GDM1 (cell line): ENCODE measurements at places on chromosomes 3 and 15.

DNA sequence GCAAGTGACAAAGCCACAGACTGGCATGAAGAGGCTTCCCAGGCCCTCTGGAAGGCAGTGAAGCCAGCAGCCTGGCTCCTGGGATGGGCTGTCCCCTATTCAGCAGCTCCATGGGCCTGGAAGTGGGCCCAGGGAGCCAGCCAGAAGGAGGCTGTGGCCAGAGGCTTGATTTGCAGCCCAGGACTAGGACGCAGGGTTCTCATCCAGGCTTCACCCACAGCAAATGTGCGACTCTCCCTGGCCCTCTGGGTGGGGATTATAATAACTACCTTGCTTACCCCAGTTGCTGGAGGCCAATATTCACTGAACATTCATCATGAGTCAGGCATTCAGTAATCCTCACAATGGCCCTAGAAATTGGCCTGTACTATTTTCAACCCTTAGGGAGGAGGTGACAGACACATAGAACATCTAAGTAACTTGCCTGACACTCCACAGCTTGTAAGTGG, 24.6 kb upstream of the SRP14 start:
- DNase-seq, result no peak

DNA sequence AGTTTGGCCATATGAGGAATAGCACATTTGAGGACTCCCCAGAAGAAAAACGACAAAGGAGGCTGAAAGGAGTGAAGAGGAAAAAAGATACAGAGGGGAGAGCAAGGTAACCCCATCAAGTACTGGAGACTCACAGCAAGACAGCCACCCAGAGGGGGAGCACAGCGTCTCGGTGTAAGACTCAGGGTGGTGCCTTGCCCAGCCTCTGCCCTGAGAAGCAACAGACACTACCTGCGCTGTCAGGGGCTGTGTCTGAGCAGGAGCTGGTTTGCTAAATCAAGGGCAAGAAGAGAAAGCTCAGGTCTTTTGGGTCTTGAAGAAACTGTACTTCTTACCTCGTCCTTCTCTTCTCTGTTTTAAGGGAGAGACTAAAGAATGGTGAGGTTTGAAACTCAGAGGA, 27.9 kb downstream of the FBXO45 start:
- no peak for DNase-seq

- DNase-seq, result no peak
Observed at GRCh38 chr15:99435113-99435695, 130.6 kb upstream of the MEF2A start.

- DNase-seq, result no peak
Observed at GRCh38 chr3:18402239-18402799, 22.8 kb downstream of the SATB1 start.

DNA sequence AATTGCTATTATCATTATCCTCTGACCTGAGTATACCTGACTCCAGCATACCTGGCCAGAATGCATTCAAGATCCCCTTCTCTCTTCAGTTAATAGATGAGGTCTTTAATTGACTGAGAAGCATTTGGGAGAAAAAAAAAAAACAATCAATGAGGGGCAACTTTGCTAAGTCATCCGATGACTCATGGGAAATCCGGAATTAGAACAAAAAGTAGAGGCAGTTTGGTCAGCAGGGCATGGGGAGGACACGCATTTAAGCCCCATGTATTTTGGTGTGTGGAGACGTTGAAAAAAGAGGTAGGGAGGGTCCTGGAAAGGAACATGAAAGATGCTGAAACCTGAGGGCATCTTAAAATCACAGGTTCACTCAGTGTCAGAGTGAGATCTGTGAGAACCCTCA, 256.2 kb downstream of the RORA start:
- no peak for DNase-seq

- DNase-seq, result no peak
Observed at GRCh38 chr15:68098465-68098864, 44.4 kb downstream of the PIAS1 start.

GRCh38 chr3:183584246-183584913, 28.9 kb upstream of the KLHL6 start:
- no peak for DNase-seq

DNA sequence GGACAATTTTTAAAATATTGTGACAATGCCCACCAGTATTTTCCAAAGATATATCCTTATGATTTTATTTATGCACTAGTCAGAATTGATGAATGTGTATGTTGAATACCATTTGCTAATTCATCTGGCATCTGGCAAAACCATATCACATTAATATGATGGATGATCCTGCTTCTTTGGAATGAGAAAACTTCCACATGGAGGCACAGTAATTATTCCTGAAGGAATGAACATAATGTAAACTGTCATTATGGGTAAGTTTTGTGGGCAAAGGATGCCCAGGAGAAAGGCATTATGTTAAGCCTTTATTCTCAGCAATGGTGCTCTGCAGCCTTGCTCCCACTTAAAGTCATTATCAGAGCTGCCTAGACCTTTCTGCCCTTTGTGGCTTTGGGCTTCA, 113.0 kb upstream of the MME start:
- no peak for DNase-seq

GRCh38 chr3:63896332-63897030, 15.7 kb downstream of the SCAANT1 start:
- no peak for DNase-seq

DNA sequence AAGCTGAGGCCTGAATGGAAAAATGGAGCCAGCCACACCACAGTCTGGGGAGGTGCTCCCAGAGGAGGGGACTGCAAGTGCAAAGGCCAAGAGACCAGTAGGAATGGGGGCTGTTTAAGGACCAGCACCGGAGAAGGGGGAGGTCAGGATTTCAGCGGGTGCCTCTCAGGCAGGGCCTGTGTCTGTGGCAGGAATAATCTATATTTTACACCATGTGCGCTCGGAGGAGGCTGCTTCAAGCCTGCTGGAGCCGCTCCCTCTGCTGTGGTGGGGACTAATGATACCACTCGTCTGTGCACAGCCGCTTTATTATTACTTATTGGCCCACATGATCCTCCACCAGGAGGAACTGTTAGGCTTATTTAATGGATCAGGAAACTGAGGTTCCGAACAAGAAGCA, 45.3 kb downstream of the TPRA1 start:
- DNase-seq, result no peak

DNA sequence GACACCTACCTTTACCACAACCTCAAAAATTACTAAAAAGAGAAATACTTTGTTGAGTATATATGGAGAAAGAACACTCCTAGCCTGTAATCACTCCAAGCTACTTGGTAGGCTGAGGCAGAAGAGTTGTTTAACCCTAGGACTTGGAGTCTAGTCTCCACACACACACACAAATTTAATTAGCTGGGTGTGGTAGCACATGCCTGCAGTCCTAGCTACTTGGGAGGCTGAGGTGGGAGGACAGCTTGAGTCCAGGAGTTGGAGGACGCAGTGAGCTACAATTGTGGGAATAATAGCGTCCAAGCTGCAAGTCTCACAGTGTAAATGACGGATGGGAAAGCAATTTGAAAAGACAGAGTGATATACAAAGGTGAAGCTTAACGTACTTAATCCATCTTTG, 50.5 kb downstream of the LDHAL6B start:
- DNase-seq, result no peak

GRCh38 chr15:40439960-40440742, 602 bp upstream of the BAHD1 start:
- no peak for DNase-seq

DNA sequence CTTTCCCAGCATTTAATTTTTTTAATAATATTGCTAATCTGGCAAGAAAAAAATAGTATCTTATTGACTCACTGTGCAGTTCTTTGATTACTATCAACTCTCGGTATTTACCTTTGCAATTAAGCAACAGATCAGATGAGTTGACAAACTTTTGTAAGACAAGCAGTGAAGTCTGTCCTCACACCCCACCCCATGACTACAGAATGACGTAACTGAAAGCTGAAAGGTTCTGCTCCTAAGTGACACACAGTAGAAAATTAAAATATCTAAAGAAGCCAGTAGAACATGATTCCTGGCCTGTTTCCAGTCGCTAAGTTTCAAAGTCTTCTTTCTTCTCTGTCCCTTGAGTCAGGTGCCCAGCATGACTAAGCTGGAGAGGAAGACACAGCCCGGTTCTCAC, 135.5 kb downstream of the STT3B start:
- no peak for DNase-seq

DNA sequence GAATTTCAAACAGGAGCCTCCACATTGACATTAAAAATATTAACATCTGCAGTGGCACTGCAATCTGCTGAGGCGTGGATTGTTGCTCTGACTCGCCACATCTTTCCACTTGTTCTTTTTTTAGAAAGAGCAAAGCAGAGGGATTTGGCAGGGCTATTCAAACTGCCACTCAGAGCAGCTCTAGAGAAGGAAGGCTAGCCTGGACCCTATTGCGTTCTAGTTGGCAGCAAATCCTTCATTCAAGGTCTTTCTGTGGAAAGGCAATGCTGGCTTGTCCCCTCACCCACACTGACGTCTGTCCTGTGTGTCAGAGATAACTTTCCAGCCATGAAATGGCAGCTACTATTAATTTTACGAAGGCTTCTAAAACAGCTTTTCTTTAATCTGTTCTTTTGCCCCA, 483.2 kb upstream of the SGO1 start:
- DNase-seq, result no peak

DNA sequence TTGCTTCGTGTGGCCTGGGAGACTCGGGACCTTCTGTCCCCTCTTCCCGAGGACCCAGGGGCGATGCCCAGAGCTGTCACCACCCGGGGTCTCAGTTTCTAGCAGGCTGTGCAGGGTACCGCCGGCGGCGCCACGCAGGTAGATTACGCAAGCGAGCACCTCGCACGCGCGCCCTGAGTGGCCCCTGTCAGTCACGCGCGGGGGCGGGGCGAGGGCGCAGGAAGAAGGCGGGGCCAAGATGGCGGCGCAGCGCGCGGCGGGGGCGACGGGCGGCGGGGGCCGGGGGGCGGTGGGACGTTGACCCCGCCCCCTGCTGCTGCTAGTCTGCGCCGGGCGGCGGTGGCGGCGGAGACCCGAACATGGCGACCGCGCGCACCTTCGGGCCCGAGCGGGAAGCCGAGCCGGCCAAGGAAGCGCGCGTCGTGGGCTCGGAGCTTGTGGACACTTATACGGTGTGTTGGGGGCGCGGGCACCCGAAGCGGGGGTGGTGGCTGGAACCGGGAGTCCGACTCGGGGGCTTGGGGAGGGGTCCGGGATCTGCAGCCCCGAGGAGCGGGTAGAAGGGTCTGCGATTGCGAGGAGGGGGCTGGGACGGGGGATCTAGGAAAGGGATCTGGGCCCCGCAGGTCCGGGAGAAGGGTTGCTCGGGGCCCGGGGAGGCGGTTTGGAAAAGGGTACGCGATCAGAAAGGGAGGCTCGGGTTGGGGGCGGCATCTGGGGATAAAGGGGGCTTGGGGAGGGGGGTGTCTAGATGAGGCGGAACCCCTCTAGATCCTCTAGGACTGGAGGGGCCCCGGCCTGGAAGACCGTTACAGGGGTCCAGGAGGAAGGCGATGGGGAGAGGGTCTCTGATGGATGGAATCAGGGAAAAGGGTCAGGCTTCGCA, at the start of gene NISCH:
Gene NISCH, plus strand, starts transcription at position 322 of the 886 bp plus-strand sequence. Its CDS starts 38 bp downstream, at position 360.
- DNase-seq, result peak; percentile 79

DNA sequence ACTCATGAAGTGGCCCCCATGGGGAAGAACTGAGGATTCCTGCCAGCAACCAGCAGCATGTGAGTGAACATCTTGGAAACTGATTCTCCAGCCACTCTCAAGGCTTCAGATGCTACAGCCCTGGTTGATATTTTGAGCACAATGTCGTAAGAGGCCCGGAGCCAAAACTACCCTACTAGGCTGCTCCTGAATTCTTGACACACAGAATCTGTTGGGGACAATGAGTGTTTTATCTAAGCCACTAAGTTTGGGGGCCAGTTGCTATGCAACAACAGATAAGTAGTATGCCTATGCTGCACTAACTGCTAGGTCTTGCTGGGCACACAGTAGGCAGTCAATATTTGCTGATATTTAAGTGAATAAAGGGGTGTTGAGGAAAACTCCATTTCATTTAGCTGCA, 89.9 kb upstream of the CHL1 start:
- no peak for DNase-seq

DNA sequence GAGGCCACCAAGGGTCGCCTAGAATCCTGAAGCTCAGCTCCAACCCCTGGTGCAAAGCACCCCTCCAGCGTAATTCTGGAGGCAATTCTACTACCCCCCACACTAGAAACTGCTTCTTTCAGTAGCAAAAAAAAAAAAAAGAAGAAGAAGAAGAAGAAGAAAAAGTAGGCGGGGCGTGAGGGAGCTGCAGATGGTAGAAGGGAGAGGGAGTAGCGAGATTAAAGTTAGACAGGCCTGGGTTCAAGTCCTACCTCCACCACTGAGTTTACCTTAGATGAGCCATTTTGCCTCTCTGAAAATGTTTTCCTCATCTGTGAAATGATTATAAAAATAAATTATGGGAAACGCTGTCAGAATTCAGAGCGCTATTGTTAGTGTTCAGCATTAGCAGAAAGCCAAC, 913 bp downstream of the FAM174B start:
- no peak for DNase-seq

DNA sequence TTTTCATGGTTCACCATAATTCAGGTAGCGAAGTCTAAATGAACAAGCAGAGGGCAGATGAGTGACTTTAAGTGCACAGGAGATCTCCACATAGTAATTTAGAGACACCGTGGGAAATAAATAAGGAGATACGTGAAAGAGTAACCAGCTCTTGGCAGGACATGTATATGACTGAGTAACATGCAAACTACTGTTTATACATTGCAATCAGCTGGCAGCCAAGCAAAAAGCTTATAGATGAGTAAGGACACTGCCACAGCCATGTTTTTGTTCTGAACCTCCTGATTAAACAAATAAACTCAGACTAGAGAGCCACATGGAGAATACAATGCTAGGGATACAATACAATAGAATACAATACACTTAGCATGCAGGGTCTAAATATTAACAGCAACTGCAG, 252.4 kb downstream of the FHIT start:
- DNase-seq, result no peak

DNA sequence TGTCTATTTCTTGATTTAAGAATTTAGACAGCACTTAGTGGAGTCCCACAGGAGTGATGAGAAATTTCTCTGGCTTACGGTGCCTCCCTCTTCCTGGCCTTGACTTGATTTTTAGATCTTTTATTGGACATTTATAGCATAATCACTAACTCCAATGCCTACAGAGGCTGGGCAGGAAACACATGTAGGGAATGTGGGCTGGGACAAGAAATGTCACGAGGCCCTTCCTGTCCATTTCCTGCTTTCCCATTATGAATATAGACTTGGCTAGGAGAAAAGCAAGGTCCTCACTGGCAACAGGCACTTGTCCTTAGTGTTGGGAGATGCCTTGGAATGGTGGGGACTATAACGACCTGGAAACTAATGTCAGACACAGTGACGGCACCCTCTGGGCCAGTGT, 100.3 kb downstream of the MYLK start:
- DNase-seq, result no peak

DNA sequence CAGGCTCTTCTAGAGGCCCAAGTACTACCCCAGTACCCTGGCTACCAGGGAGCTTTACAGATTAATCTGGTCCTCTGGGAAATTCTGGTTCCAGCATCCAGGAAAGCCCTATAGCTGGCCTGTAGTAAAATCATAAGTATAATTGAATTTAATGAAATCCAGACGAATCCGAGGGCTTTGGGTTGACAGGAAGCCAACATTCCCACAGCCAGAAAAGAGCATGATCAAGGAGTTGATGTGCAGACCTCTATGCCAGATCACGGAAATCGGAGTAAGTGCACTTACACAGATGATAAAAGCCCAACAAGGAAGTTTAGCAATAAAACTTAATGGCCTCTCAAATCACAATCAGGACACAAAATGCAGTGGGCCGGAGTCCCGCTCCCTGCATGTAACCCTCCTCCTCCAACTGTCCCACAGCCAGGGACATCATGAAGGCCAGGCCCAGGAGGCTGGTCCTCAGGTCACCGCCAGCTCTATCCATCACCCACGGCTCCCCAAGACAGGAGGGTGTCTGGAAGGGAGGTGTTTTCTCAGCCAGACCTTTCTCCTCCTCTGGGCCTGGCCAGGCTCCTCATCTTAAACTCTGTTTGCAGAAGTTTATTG, 62.8 kb upstream of the SEC22A start:
- DNase-seq, result no peak
